ENCODE measurements at places on chromosomes 6 and 20.
A peak's percentile ranks its signal among the peaks of the same experiment; 100 is the strongest.

GRCh38 chr6:1952740-1953360 is 292.6 kb downstream of the GMDS start:
- peak; percentile 95 for DNase-seq

- no peak for DNase-seq
Measured at GRCh38 chr20:1998715-1999114, 4.9 kb upstream of the PDYN start.

DNA sequence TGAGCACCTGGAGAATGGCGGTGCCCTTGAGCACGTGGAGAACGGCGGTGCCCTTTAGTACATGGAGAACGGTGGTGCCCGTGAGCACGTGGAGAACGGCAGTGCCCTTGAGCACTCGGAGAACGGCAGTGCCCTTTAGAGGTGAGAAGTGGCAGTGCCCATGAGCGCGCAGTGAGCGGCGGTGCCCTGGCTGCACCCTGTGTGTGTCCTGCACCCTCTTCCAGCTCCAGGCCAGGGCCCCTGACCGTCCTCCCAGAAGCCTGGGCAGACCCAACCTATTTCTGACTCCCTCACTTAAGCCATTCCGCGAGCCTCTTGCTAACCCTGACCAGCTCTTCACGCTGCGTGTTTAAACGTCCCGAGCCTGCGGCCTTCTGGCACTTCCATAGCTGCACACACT is 151.3 kb downstream of the DLL1 start:
- DNase-seq, result no peak

- DNase-seq, result no peak
Measured at GRCh38 chr6:156634951-156635371, 142.2 kb upstream of the ARID1B start.

GRCh38 chr20:20849161-20849560 is 136.7 kb upstream of the RALGAPA2 start:
- DNase-seq, result no peak

DNA sequence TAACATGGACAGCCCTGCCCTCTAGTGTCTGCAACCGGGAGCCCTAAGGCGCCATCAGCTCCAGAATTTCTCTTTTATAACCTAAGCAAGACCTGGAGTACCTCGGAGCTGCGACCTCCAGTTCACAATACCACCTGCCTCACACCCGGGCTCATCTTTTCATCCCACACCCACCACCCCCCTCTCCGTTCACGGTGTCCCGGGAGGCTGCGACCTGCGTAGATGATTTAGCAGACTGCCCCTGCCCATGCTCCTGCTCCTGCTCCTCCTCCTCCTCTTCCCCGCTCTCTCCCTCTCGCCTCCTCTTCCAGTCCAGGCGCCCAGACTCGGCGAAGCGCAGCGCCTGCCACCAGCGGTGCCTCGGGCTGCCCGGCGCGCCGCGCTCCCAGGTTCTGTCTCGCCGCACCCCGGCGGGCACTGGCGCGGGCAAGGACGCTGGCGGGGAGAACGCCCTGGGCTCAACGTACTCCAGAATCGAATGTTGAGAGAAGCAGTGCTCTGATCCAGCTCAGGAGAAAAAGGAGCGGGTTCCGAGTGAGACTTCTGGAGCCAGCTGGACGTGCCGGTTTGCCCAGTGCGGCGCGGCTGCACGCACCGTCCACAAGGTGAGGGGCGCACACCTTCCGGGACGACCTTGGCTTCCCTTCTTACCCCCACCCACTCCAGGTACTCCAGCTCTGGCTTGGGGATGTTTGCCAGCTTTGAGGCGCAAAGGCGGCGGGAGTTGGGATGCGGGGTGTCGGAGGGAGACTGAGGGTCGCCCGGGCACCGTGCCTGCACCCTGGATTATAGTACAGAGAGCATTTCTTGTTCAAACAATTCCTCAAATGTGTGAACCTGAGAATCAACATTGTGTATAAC is at the start of gene HTR1E:
Gene HTR1E (plus strand): TSS at position 310 of the 861 bp plus-strand sequence. CDS start 77,807 bp downstream, outside the sequence.
- peak; percentile 48 for DNase-seq

DNA sequence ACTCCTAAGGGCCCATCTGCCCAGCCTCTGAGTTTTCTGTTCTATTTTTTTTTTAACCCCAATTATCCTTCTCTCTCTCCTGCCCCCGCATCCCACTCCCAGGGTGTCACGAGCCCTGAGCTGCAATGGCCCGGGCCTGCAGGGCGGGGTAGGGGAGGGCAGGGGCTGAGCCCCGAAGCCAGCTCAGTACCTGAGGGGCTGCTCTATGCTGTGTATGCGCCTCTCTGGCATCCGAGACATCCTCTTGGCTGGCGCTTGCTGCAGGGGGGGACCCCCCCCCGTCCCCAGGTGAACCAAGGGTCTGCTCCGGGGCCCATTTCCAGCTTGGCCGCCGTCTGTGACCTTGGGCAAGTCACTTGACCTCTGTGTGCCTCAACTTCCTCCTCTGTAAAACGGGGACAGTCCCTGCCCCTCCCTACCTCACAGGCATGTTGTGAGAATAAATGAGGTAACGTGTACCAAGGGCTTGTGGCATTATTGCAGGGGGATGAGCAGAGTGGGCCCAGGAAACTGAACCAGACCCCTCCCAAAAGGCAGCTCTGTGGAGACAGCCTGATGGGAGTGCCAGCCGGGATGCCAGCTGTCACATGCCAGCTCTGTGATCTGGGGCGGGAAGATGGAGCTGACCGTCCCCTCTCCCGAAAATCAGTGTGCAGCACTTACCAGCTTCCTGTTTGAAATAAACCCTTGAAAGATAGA is 13.0 kb upstream of the MYL9 start:
- DNase-seq, result no peak

DNA sequence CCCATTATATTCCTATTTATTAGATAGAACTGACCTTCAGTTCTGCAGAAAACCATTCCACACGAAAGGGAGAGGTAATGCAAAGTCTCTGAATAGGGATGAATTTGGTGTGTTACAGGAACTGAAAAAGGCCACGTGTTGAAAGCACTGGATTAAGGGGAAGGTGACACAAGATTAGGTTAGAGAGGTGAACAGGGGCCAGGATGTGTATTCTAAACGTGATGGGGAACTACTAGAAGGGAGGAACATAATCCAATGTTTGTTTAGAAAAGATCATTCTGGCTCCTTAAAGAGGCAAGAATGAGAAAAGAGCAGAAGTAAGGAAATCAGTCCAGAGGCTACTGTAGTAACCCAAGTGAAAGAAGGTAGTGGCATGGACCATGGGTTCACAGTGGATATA is 6.3 kb upstream of the ZKSCAN8 start:
- DNase-seq, result no peak

DNA sequence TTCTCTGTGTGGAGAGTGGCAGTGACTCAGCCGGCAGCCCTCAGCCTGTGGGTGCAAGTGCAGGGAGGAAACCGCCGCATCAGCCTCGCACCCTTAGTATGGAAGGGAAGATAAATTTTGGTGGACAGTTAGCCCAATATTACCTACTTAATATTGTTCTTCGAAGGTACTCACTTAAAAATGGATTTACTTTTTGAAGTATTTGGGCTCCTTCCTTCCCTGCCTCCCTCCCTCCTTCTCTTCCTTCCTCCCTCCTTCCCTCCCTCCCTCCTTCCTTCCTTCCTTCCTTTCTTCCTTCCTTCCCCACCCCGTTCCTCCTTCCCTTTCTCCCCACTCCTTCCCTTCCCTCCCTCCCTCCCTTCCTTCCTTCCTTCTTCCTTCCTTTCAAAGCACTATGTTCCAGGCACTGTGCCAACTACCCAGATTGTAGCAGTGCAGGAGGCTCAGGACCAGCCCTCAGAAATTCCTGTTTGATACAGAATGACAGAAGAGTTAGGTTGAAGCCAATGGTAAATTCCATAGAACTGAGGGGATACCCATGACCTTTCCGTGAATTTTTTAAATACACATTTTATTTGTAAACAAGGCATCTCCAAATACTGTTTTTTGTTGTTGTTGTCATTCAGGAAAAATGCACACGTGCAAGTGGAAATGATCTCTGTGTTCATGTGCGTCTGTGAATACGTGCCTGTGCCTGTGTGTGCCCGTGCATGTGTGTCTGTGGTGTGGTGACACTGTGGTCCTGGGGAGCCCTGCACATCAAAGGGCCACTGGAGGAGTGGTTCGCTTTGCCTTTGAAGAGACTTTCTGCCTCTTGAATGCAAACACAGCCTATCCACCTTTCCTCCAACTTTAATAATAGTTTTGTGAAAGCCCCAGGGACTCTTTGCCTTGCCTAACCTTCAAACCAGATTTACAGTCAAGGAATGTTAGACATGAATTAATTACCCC is 141.7 kb downstream of the EDN3 start:
- no peak for DNase-seq

DNA sequence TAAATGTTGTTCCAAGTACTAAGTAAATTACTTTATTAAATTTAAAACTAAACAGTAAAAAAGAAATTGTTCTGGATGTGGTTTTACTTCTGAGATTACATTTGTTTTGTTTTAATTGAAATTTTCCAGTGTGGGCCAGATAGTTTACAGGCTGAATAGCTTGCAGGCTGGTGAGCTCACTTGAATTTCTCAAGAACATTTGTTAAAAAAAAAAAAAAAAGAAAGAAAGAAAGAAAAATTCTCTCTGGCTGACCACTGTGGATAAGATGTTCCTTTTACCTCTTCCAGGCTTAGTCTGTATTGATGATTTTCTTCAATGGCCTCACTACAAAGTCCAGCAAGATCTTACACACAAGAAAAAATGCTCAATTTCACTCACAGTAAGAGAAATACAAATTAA is 85.4 kb downstream of the PLCG1 start:
- DNase-seq, result peak; percentile 70

- peak; percentile 65 for DNase-seq
Measured at GRCh38 chr6:122696079-122696478, 83.4 kb upstream of the FABP7 start.

DNA sequence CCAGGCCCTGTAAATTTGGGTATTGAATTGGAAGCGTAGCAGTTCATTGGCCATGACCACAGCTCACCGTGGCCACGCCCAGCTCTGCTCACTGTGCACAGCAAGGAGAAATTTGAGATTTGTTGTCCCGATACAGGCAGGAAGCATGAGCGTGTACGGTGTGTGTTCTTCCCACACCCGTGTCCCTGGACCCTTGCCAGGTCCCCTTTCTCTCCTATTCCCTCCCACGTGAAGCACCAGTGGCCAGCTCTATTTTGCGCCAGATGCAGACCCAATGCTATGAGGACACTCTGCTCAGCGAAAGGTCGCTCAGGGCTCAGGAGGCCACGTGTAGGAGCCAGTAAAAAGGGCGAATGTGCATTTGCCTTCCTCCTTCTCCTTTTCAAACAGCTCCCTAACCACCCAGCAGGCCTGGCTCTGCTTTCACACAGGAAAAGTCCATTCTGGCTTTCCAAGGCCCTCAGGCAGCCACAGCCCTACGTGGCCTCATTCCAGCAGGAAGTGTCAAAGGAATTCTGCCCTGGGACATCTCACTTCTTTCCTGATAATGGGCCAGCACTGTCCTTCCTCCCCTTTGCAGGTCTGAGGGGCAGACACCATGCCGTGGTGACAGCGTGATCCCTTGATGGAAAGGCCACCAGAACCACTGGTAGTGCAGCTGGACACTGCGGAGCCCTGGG is 499.2 kb upstream of the CDH4 start:
- no peak for DNase-seq

- peak; percentile 34 for DNase-seq
Measured at GRCh38 chr6:35343092-35343834, 905 bp downstream of the PPARD start.

DNA sequence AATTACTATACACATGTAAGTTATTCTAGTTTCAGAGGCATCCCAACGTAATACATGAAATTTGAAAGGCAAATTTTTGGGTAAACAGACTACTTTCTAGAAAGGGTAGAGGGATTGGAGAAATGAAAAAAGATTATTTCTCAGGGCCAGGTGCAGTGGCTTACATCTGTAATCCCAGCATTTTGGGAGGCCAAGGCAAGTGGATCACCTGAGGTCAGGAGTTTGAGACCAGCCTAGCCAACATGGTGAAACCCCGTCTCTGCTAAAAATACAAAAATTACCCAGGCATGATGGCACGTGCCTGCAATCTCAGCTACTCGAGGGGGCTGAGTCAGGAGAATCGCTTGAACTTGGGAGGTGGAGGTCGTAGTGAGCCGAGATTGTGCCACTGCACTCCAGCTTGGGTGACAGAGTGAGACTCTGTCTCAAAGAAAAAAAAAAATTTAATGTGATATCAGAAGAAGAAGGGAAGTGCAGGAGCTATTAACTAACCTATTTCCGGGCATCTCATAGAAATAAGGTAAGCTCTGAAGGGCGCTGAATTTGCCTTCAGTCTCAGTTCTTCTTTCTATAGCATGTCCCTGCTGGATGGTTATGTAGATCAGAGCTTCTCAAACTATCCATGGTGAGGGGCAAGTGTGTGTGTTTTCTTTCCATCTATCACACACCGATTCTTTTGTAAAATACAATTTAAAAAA is 100.3 kb upstream of the MTHFD1L start:
- no peak for DNase-seq

- DNase-seq, result no peak
Measured at GRCh38 chr6:14647357-14647756, 529.8 kb downstream of the CD83 start.

GRCh38 chr6:107033126-107033525 is 5.1 kb downstream of the MTRES1 start:
- DNase-seq, result peak; percentile 33

- DNase-seq, result no peak
Measured at GRCh38 chr6:100899202-100899601, 18.1 kb upstream of the ASCC3 start.
